ENCODE measurements at places on chromosomes 1 and 21.

DNA sequence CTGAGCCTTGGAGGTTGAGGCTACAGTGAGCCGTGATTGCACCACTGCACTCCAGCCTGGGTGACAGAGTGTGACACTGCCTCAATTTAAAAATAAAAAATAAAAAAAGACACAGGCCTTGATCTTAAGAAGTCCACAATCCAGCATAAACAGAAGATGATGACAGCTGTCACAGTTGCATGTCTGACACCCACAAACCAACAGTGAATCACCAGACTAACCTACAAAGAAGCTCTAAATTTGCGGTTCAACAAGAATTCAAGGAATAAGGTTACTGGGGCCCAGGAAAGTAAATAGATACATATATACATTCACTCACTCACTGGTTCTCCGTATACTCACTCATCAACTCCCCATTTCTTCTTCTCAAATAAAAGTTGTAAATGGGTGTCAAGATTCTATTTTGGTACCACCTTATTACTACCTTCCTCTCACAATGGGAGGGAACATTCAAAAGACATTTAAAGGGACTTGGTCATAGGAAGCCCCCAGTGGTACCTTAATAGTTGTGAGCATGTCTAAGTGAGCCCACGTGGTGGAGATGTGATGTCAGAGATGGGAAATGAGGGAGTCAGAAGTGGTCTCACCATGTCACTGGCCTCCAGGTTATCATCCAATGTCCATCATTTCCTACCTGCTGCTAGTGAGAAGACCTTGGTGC, 66.9 kb upstream of the PRDX6 start:
- DNase-seq, result no peak

- DNase-seq, result no peak
These were observed 3.0 kb downstream of the CRCT1 start for GRCh38 chr1:152517237-152517811.

- no peak for DNase-seq
These were observed 138.8 kb upstream of the TNR start for GRCh38 chr1:175882192-175882591.

DNA sequence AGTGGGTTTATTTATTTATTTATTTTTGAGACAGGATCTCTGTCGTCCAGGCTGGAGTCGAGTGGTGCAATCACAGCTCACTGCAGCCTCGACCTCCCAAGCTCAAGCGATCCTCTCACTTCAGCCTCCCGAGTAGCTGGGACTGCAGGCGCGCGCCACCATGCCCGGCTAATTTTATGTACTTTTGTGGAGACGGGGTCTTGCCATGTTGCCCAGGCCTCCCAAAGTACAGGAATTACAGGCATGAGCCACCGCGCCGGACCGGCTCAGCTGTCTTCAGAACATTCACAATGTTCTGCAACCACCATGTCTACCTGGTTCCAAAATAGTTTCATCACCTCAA, 406 bp upstream of the DNAJC8 start:
- no peak for DNase-seq

GRCh38 chr1:204923201-204923600, 52.5 kb downstream of the NFASC start:
- no peak for DNase-seq

GRCh38 chr1:64251971-64252370, 48.5 kb downstream of the UBE2U start:
- DNase-seq, result no peak

GRCh38 chr1:169849346-169850022, 44.2 kb downstream of the SCYL3 start:
- no peak for DNase-seq

GRCh38 chr1:173669491-173669941, at the start of gene ANKRD45:
Gene ANKRD45, minus strand, starts transcription at chr1:173669851. Its CDS starts 10,433 bp downstream, at chr1:173659418.
- DNase-seq, result no peak

- DNase-seq, result no peak
These were observed 526.9 kb downstream of the NEGR1 start for GRCh38 chr1:71755441-71755840.

DNA sequence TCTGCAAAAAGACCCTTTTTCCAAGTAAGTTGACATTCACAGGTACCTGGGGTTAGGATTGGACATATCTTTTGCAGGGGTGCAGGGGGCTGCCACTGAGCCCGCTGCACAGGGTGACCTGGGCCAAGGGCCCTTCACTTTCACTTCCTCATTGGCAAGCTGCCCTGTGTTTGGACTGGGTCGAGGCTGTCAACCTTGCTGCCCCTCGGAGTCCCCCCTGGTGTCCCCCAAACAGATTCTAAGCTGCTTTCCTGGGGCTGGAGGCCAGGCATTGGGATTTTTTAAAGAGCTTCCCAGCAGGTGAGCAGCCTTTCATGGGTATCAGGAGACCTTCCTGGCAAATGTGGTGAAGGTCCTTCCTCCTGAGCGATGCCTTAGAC, 7.9 kb upstream of the UMODL1 start:
- DNase-seq, result no peak

DNA sequence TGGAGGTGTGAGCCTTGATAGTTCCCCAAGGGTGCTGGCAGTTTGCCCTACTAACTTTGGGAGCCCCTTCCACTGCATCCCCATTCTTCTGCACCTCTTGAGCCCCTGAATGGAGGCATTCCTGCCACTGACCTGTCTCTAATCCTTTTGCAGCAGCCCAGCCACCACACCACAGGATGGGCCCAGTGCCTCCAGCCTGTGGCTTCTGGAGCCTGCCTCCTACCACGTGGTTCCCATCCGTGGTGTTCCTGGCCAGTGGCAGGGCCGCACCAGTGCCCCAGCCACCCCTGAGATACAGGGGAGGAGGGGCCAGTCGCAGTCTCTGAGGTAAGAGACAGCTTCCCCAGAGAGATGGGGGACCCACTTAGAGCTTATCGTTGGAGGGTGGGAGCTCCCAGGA, 14.4 kb downstream of the INAVA start:
- DNase-seq, result no peak

GRCh38 chr1:99665212-99665611, 19.3 kb downstream of the PALMD start:
- no peak for DNase-seq

GRCh38 chr1:40064797-40065499, 24.4 kb downstream of the CAP1 start:
- DNase-seq, result no peak

- no peak for DNase-seq
These were observed 60.3 kb downstream of the XCL2 start for GRCh38 chr1:168483539-168483938.

- DNase-seq, result no peak
These were observed 3.8 kb upstream of the PIGC start for GRCh38 chr1:172447641-172448040.

- DNase-seq, result no peak
These were observed 40.5 kb upstream of the CSF3R start for GRCh38 chr1:36523230-36523495.

GRCh38 chr1:46616277-46617107, at the start of gene MOB3C:
Gene MOB3C, minus strand, starts transcription at chr1:46616811. Its CDS starts 3,490 bp downstream, at chr1:46613321.
- no peak for DNase-seq

- DNase-seq, result no peak
These were observed 144.3 kb upstream of the KCNE2 start for GRCh38 chr21:34219334-34220060.

- no peak for DNase-seq
These were observed 177.6 kb upstream of the HMCN1 start for GRCh38 chr1:185556561-185556960.

- DNase-seq, result no peak
These were observed 63.1 kb upstream of the KLHDC7A start for GRCh38 chr1:18417316-18418269.

DNA sequence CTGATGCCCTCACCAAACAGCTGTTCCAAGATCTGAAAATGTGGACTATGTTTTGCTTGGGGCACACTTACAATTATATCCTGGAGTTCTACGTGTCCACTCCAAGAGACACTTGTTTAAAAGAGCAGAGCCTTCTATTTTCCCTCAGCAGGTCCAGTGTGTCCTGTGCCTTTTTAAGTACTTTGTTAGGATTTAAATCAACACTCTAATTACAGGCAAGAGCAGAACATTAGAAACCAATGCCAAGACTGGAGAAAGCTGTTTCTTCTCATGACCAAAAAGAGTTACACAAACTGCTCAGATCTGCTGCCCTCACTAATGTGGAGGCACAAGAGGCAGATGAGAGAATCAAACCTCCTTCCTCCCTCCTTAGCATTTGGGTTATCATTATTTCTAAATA, 452.9 kb downstream of the LMO4 start:
- DNase-seq, result no peak

GRCh38 chr1:34013958-34014737, 150.3 kb downstream of the HMGB4 start:
- no peak for DNase-seq

DNA sequence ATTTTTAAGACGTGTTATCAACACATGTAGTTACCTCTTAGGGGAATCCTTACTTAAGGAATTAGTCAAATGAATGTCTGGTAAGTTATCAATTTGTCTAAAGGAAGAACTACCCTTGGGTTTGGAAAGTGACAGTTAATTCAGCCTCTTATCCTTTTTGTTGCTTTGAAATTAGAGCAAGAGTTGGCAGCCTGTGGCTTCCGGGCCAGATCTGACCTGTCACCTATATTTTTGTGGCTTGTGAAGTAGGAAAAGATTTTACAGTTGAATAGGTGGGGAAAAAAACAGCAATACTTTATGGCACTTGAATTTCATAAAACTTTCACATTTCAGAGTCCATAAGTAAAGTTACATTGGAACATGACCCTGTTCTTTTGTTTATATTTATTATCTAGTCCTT, 5.5 kb downstream of the MRPS6 start:
- no peak for DNase-seq

DNA sequence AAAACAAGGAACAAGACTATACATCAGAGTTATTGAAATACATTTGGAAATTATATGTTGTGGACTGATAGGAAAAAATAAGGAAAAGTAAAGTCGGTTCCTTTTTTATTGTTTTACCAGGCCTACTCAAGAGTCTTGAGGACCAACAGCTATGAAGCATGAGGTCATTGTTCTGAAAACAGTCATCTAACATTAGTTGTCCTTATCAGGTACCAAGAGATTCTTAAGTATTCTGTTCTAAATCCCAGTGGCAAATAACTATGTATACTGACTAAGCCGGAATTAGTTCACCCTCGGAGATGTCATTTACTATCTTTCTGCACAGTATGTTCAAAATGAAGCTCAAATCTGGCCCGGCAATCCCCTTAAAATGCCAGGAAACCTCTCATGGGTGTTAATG, 585 bp downstream of the ADGRL4 start:
- DNase-seq, result no peak

GRCh38 chr1:212935387-212935981, 14.9 kb upstream of the VASH2 start:
- DNase-seq, result no peak

GRCh38 chr1:24928689-24929397, 1.2 kb downstream of the RUNX3 start:
- DNase-seq, result peak; percentile 41

DNA sequence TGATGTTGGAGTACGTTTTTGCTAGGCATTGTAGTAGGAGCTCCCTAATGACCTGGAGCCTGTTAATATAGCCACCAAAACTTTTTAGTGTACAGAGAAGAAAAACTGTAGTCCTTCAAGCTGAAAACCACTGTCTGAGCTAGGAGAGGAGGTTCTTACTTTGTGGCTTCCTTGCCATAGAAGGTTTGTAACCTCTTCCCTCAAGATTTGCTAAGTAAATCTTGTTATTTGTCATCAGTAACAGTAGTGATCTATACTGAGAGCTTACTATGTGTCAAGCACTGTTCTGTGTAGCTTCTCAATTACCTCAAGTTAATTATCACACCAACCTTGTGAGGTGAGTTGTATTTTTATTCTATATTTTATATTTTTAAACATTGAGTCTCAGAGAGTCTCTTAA, 21.2 kb upstream of the LRRC8C start:
- no peak for DNase-seq

GRCh38 chr1:184390889-184391288, 4.1 kb downstream of the C1orf21 start:
- no peak for DNase-seq

DNA sequence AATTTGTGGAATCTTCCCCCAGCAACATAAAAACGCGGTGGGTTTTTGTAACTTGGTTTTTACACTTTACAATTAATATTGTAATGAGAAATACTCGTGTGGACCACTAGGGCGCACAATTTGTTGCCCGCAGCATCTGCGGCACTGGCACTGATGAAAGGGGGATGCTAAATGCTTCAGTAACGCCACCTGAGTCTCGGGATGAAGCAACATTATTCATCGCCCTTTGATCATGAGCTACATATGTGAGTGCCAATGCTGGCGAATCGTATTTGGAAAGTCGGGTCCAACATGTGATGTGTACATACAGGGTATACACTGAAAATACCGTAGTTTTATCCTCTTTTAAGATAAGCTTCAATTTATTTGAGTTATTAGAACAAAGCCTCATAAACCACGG, 34.2 kb upstream of the COX20 start:
- DNase-seq, result peak; percentile 20

GRCh38 chr1:112988367-112988766, 32.4 kb upstream of the SLC16A1 start:
- no peak for DNase-seq

DNA sequence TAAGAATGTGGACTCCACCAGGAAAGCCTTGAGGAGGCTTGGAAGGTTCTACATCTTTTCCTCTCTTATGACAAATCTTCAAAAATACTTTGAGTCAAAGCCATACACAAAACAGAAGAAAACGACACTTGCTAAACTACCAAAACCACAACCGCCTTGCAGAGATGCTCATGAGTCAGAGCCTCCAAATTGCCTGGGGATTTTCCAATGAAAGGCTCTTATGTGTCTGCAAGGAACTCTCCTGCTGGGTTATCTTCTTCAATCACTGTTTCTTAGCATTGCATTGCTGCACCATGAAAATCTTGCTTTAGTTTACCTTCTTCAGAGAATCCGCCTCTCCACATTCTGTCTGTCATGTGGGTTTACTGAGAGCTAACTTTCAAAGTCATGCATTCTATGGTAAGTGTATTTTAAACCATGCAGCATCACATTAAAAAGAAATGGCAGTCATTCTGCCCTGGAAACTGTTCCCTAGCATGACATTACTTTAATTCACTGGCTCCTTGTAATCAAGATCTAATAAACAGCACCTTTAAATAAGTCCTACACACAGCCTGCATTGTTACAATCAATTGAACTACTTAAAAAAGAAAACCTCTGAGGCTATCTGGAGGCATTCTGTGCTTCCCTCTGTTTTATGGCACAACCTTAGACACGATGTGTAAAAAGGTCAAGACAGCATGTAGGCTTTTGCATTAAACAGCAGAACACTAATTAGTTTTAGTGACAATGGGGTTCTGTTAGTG, 210.0 kb upstream of the FOXD3 start:
- DNase-seq, result no peak

DNA sequence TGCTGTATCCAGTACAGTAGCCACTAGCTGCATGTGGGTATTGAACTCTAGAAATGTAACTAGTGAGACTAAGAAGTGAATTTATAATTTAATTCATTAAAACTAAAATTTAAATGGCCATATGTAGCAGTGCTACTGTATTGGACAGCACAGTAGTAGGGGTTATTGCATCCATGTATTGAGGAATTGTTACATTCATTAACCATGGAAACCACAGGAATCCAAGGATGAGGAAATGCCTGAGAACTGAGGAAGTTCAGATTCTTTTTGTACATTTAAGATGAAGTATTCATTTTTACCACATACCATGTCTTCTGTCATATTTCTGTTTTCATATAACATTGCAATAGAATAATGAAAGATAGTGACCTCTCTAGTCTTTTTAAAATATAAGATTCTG, 2.6 kb downstream of the MTF2 start:
- no peak for DNase-seq

- no peak for DNase-seq
These were observed 55.6 kb downstream of the PEX14 start for GRCh38 chr1:10530281-10530740.

Data from stimulated activated CD4-positive, alpha-beta T cell treated with anti-CD3 and anti-CD28 coated beads, TNF-alpha, amount 100 ng/mL, for 1 hour (primary cell).